ENCODE measurements at places on chromosomes 13 and 19. TPM values are rescaled to one million over a fixed set of nuclear protein-coding genes. Genes with fewer than 3 reads are reported as not detected.

Gene ACER1
- not detected for total RNA-seq

Gene NCCRP1
- total RNA-seq = 7.8 TPM

Gene KCTD4
- total RNA-seq = not detected

Gene PARP4
- 49.9 TPM for total RNA-seq

Gene GIPR
- total RNA-seq = 0.38 TPM

Gene OR7A5
- total RNA-seq = not detected

Gene TEX26
- total RNA-seq = not detected

Gene ZNF823
- 8.7 TPM for total RNA-seq

Gene LRRC63
- total RNA-seq = not detected

GRCh38 chr19:42229855-42230351, 9.8 kb downstream of the ZNF526 start:
- peak; percentile 66 for DNase-seq

DNA sequence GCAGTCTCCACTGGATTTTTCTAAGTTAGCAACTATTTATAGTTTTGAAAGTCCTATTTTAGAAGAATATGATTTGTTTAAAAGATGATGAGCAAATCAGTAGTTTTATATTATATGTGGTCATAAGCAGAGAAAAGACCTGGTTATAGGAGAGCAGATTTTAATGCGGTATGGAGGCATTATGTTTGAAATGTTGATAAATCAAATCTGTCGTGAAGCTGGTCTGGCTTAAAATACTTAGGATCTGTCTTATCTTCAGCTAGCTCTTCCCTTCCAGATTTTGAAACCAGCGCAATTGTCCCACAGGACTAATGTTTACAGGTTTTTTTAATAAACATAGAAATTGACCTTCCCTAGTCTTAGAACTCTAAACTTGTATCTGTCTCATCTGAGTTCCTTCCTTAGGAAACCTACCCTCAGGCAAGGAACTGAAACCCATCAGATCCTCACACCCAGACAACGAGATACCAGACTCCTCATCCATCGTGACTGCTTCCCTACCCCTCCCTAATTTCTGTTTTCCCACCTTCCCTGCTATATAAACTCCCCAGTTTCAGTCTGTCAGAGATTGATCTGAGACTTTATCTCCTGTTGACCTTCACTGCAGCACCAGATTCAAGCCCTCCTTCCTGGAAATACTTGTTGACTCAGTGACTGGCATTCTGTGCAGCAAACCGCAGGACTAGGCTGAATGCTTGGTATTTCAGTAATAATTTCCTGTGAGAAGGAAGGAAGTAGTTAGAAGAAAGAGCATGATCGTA, 37.8 kb upstream of the CXCL17 start:
- no peak for DNase-seq

- DNase-seq = peak; percentile 70
These were observed at the start of gene TLE5 for GRCh38 chr19:3062165-3063105. TSS of gene TLE5 (minus strand) at chr19:3062495. CDS start at chr19:3062200, 295 bp downstream.

GRCh38 chr19:10945264-10945663, 15.6 kb upstream of the SMARCA4 start:
- no peak for DNase-seq

DNA sequence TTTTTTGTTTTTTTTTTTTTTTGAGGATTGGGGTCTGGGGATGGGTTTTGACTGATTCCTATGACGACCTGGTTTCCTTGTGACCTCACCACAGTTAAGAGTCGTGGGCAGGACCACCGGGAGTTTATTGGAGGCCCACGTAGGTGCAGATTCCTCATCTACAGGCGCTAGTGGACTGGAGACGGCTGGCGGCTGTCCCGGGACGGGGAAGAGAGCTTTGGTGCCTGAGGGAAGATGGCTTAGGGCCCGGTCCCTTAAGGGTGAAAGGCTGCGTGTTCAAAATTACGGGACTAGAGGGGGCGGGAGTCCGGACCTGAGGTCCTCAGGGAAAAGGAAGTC, 682 bp upstream of the TEAD2 start:
- DNase-seq = peak; percentile 76

DNA sequence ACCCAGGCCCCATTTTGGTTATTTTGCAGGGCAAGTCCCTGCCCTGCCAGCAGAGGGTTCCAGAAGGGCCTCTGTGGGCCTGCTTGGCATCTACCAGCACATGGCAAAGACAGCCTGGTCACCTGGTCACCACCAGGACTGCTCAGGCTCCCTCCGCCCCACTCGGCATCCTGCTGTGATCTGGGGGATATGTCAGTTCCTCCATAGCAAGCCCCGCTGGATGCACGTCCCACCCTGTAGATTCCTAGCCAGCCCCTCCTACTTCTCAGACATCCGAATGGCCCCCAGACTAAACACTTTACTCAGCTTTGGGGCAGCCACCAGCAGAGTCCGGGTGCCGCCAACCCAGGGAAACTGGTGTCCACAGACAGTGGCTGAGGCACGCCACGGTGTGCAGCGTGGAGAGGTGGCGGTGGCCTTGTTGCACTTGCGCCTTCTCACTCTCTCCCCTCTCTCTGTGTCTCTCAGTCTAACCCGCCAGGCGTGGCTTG, 31.8 kb upstream of the USE1 start:
- DNase-seq = no peak

DNA sequence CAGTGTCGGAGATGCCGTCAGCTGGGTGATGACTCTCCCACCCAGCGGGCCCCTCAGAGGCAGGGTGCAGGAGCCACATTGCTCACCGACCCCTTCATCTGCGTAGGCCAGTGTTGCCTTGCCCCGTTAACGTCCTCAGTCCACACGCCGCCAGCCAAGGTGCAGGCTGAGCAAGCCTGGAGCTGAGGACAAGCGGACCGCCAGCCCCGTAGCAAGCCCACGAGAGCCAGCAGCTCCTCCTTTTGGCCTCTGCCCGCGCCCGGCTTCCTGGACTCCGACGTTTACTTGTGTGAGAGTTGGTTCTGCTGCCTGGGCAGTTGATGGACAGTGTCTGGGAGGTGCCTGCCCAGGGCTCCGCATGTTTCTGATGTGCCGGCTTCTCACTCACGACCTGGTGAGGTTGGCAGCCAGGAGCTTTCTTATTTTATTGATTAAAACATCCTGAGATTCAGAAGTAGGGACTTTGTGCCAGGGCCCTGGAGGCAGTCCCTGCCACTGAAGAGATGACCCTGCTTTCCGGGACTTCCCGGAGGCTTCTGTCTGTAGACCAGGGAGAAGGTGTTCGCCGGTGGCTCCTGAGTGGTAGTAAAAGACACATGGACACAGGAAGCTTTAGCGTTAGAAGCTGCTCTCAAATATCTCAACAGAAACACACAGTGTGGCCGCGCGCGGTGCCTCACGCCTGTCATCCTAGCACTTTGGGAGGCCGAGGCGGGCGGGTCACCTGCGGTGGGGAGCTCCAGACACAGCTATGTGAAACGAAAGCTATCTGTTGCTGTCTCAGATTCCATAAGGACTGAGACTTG, 5.8 kb downstream of the DAZAP1 start:
- no peak for DNase-seq

DNA sequence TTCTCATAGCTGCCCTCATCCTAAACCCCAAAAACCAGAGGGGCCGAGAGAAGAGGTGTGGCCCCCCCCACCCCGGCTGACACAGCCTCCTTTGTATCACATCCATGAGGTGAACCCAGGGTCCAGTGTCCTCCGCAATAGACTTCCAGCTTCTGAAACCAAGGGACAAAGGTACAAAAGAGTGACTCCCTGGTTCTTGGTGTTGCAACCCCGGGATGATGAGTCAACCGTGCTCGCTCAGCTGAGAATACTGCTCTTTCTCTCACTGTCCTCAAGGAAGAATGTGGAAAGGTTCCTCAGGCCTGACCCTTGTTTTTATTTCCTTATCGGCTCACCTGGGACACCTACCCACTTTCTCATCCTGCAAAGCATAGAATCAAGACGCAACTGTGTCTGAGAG, 5.5 kb downstream of the SLC15A1 start:
- DNase-seq = no peak

DNA sequence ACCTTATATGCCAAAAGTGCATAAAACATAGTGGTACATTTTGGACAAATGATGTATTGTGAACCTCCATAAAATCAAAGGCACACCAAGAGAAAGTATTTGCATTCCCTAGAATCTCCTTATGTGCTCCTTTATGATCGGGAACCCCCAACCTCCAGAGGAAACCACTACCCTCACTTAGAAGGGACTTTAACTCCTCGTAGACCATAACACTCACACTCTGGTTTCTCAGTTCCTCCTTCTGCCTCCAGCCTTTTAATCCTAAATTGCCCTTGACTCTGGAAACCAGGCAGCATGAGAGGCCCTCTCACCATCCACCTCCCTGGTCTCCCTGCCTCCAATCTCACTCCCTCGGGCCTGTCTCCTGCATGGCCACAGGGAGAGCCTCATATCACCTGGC, 9.8 kb upstream of the KCNN4 start:
- DNase-seq = no peak

DNA sequence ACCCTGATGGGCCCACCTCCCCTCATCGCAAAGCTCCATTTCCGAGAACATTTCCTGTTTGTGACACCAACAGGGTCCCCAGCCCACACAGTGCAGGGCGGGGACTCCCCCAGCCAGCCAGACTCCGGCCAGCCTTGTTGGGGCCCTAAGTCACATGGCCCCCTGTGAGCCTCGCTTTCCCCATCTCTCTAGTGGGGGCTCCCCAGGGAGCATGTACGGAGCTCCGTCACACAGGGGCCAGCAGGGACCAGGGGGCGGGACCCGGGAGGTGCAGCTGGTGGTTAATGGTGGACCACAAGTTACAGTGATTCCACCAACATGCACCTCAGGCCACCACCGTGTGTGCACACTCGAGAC, 1.7 kb downstream of the TBXA2R start:
- DNase-seq = no peak

DNA sequence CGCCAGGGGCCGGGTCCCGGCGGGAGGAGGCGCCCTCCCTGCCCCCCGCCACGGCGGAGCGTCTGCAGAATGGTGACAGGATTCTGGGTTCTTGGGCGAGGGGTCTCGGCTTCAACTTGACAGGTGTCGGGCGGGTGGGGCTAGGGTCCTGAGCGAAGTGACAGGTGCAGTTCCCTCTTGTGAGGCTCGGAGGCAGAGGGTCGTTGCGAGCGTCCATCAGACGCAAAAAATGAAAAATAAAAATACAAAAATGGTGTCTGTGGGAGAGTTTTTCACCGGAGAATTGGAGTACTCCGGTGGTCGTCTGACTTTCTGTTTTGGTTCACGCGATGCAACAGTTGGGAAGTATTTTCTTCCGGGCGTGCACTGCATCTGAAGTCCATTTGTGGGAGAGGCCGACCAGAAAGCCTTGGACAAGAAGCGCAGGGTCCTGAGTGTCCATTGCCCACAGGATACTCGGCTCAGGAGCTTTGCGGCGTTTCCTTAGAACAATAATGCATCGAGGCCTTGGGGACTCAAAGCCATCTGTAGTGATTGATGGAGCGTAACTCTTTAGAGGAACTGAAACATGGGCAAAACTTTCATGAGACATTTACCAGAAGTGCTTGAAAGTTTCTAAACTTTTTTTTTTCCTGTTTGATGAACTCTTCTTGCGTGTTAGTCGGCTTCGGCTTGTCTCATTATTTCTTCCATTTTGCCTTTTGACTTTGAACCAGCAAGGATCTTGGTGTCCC, 759 bp downstream of the RB1 start:
- DNase-seq = peak; percentile 49

GRCh38 chr13:109985871-109986450, 199.6 kb upstream of the IRS2 start:
- DNase-seq = no peak

DNA sequence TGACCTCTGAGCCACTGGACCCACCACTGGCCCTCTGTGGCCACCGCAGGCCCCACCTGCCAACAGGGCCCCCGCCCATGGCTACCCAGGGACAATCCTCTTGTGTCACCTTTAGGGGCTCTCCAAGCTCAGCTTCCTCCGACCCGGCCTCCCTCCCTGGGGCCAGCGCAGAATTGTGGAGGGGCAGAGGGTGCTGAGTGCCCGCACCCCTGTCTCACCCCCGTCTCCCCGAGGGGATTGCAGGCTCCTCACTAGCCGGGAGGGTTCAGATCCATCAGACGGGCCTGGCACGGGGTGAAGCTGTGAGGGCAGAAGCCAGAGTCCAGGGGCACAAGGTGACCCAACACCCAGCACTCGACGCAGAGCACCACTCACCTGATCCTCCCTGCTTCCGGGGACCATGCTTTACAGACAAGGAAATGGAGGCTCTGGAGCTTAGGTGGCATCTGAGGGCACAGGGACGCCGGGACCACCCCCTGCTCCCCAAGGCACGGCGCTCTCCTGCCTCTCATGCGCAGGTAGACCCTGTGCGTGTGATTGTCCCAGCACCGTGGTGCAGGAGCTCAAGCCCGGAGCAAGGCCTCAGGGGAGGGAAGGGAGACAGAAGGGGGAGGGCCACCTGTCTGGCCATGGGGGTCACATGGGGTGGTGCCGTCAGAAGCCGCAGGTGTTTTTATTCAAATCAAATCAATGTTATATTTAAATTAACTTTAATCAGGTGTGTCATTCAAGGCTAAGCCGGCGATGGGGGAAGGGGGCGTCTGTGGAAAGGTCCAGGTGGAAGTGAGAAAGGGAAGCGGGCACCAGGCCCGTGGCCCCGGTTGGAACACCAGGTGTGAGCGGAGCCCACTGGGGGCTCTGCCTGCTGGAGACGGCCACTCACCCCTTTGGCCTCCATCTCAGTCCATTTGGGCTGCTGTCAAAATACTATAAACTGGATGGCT, 21.6 kb upstream of the SPACA7 start:
- DNase-seq = no peak

DNA sequence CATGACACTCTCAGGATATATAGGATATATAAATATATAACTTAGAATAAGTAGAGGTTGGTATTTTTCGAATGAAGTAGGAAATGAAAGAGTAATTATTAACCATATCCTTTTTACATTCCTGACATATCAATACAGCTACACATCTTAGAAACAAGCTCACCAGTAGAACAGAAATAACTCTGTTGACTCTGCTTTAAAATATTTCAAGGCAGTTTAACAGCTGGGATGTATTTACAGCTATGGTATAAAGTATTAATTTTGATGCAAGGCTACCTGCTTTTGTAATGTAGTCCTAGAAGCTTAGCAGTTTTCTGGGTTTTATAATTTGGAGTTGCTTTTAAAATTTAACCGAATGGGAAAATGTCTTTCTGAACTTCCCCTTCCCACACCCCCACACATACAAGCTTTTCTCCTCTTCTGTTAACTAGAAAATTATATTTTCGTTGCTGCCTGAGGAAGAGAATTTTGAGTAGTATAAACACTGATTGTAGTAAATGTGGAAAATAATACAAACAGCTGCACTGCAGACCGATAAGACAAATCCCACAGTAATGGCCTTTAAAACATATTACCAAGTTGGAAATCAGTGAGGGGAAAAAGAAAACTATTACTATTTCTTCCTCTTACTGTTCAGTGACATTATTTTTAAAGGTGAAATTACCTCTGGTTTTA, 147.7 kb downstream of the GGACT start:
- DNase-seq = no peak

DNA sequence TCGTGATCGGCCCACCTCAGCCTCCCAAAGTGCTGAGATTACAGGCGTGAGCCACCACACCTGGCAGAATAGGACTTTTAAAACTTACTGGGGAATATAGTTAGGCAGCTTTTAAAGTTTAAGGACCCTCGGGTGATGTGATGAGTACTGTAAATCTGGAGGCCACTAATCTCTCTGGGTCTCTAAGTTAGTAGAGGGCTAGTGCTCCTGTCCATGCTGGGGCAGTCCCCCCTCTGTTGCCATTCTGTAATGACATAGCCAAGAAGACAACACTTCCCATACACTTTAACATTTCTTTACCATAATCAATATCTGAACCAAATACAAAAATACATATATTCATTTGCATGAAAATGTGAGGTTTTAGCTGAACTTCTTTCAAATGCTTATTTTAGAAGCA, 65.7 kb downstream of the IPO5 start:
- DNase-seq = no peak

Data from SJCRH30 (cell line).